ENCODE measurements at places on chromosomes 1 and 21.

DNA sequence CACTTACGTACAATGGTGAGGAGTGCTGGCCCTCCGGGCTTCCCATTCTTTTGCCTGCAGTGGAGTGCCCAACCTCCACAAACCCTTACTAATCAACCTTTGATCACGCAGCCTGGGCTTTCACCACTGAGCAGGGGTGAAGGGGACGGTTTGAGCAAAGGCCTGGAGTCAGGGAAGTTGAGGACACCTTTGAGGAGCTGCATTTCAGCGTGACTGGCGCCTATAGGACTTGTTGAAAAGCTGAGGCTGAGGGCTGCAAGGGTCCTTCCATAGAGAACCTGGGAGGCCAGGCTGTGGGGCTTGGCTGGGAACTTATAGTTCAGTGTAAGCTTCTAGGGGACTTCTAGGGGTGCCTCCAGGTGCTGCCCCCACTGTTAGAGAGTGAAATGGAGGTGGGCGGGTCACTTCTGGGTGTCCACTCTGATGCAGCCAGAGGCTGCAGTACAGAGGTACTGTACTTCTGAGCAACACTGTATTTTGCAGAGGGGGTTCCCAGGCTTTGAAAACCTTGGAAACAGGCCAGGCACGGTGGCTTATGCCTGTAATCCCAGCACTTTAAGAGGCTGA, 9.8 kb downstream of the SYTL1 start:
- DNase-seq = no peak

DNA sequence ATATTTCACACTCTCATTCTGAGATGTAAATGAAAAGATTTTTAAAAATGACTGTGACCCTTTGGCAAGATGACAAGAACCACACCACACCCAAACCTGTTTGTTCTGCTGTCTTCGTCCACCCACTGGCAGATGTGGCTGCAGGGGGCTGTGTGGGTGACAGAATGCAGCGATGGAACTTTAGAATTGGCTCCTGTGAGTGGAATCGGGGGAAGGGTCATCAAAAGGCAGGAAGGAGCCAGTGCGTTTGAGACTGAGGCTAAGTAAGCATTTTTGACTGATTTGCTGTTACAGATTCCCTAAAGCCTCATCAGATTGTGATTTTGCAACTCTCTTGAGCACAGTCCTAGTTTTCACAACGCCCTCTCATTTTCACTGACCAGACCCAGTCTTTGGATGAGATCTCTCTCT, 111.2 kb upstream of the ADGRL2 start:
- DNase-seq = no peak

- no peak for DNase-seq
Measured at GRCh38 chr1:80926531-80926930, 874.2 kb upstream of the ADGRL2 start.

DNA sequence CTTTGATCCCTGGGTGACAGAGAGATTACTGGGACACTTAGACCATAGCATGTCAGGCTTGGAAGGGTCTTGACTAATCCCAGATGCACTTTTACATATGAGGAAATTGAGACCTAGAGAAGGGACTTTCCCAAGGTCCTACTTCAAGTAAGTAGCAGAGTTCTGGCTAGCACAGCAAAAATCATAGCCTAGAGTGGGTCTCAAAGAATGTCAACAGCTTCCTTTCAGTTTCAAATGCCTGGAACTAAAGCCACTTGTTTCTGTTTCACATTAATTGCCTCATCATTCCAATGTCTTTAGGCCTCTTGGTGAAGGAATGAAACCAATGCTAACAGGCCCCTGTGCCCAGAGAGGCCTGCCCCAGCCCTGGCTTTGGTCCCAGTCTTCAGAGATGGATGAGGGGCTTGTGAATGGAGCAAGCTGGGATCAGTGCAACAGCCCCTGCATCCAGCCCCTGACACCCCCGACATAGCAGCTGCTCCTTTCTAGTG, 26.6 kb downstream of the ATF3 start:
- DNase-seq = peak; percentile 16

DNA sequence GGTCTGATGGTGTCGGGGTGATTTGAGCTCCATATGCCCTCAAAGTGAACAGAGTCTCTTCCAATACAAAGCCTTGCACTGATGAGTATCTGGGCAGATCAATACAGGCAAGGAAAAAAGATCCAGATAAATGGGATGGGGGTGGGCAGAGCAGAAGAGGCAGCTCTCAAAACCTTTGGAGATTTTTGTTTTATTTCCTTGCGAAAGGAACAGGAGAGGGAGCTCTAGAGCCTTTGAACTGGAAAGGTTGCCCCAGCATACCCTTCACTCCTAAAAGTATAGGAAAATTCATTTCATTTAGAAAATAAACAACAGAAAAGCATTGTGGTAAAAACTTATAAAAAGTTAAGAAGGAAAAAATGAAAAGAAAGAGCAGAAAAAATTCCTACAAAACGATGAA, 31.4 kb upstream of the OLIG2 start:
- no peak for DNase-seq

GRCh38 chr1:85451236-85451830, 13.6 kb downstream of the DDAH1 start:
- no peak for DNase-seq

- no peak for DNase-seq
Measured at GRCh38 chr1:61607448-61607847, 117.5 kb downstream of the TM2D1 start.

GRCh38 chr1:232227306-232227705, 402.6 kb downstream of the SIPA1L2 start:
- DNase-seq = no peak

GRCh38 chr1:53134961-53135734, 7.3 kb downstream of the SLC1A7 start:
- no peak for DNase-seq

DNA sequence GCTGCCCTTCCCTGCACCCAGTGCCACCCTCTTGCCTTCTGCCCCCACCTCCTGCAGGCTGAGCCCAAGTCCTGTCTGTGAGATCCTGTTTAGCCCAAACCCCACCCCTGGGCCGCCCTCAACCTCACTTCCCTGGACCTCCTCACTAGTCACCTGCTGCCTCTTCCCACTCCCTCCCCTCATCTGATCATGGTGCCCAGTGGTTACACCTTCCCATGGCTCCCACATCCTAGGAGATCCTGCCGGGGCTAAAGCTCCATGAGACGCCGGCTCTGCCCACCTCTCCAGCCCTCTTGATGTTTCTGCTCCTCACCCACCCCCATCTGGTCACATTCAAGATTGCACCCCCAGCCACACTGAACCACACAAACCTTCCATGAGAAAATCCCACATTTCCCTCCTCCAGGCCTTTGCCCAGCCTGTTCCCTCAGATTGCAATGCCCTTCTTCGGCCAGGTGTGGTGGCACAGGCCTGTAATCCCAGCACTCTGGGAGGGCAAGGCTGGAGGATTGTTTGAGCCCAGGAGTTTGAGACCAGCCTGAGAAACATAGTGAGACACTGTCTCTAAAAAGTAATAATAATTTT, 17.0 kb downstream of the TTC39A start:
- DNase-seq = no peak

- DNase-seq = no peak
Measured at GRCh38 chr21:26810676-26811415, 34.4 kb downstream of the ADAMTS1 start.

DNA sequence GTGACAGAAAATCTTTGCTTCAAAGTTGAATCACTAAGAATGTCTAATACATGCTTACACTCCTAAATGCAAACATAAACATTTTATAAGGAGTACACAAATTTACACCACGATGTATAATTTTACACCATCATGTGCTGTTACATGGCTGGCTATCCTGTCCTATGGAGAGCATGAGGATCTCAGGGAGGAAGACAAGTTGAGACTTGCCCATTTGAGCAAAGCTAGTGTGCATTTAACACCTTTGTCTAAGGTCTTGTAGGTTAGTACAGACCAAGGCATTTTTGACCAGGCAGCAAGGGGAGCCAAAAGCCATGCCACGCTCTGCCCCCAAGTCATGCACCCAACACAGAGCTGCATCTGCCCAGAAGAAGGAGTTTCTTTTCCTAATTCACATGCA, 14.5 kb upstream of the COG2 start:
- DNase-seq = no peak

DNA sequence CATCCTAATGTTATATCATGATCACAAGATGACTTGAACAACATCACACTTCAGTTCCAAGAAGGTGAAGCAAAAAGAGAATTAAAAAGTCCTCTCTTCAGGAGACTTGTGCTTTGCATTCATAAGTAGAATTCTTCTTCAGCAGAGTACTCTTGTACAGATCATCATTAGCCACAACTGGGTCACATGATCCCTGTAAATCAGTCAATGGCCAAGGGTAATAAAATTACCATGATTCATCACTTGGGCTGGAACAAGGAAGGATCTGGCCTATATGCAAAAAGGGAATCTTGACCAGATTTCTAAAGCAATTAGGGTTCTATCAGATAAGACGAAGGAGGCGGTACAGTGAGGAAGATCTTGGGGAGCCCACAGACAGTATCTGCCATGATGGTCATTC, 458.0 kb upstream of the DEPDC1 start:
- DNase-seq = no peak

DNA sequence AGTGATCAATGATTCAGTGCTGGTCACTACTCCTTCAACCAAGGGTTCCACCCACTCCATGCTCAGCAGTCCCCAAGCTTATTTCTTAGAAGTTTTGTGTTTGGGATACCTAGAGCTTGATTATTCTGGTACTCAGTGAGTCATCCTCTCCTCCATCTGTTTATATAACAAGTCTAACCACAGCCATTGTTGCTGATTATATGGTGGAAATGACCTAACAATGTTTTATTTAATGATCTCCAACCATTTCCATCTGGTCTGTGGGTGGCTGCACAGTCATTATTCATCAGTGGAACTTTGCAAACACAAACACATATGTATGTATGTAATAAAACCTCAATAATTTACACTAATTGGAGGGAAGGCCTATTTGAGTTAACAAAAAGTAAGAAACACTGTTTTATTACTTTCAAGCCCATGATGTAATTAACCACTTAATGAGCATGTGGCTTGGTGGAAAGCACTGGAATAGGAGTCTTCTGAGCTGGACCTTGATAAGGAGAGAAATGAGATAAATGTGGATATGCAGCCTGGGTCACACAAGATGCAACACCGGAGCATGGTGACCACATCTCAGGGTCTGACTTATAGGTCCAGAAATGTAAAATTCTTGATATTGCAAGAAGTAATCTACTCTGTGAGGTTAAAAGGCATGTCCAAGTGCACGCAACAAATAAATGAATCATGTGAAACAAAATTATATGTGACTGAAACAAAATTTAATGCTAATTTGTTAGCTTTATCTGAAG, 99.0 kb upstream of the WLS start:
- no peak for DNase-seq

- no peak for DNase-seq
Measured at GRCh38 chr1:217910203-217910602, 279.1 kb downstream of the SPATA17 start.

DNA sequence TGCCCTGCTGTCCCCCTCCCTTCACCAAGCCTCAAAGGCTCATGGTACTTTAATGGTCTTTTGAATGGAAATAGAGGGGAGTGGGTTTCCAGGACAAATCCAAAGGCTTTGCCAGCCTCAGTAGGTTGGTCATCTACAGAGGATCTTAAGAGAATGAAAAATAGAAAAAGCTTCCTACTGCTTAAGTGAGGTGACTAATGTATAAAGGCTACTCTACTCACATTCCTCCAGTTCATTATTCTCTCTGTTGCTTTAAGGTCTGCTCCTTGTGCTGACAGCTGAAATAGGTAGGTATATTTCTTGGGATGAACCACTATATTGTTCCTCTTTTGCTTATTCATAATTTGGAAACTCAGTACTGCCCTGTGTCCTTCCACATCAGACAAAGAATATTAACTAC, 10.4 kb upstream of the CHIA start:
- no peak for DNase-seq

GRCh38 chr1:219130366-219130935, 43.2 kb upstream of the LYPLAL1 start:
- DNase-seq = no peak

- DNase-seq = peak; percentile 2
Measured at GRCh38 chr1:29332204-29332603, 95.9 kb downstream of the PTPRU start.

DNA sequence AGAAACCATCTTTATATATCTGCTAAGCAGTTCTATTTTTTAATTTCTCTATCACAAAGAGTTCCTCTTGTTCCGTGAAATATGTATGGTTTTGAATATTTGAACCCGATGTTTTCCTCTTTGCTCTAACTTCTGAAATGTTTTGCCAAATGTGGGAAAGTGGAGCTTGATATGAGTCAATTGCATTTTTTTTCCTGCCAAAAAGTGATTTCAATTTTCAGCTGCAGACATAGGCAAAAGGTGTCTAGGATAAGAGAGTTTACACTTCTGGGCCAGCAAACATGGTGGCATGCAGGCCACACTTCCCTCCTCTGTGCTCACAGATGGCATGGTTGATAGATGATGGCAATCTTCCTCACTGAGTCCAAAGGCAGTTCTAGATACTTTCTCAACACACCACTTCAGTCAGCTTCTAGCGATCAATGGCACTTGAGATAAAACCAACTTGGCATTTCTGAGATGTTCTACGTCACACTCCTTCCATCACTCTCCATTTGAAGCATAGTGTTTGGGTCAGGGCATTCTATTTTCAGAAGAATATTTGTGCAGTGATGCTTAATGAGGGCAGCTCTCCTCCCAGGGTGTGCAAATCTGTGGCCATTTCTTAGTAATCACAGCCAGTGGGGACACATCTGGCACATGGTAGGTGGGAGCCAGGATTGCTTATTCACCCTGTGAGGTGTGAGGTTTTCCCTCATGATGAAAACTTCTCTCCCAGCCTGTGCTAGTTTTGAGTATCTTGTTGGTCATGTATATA, 54.4 kb upstream of the SCAF4 start:
- no peak for DNase-seq

DNA sequence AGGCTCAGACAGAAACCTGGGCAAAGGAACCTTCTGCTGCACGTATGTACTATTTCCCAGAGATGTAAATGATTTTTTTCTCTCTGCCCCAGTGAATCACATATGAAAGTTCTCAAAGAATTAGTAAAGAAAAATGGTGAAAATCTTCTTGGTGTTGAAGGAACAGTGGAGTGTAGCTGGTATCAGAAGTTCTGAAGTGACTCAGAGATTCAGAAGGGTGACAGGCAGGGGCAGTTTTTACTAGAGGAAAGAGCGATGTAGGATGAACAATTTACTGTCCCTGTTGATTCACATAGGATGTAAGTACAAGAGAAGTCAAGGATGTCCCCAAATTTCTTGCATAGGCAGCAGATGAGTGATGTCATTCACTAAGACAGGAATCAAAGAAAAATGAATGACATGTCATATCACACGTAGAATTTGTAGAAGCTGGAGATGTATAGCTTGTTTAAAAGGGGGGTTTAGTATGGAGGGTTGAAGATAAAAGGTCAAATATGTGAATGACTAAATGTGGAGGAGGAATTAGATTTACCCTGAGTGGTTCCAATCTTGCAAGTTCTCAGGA, 26.4 kb downstream of the WLS start:
- DNase-seq = no peak

GRCh38 chr21:20971296-20971921, 26.8 kb upstream of the NCAM2 start:
- DNase-seq = no peak

- no peak for DNase-seq
Measured at GRCh38 chr1:46173361-46173856, 1.5 kb upstream of the TSPAN1 start.

All from CD4-positive, alpha-beta T cell treated with Interleukin-4 for 4 hours (primary cell).